ENCODE measurements at places on chromosomes 13 and 19. TPM values are rescaled to one million over a fixed set of nuclear protein-coding genes. Genes with fewer than 3 reads are reported as not detected.

GRCh38 chr19:34712395-34713261 is 21.4 kb upstream of the ZNF181 start:
- no peak for DNase-seq

DNA sequence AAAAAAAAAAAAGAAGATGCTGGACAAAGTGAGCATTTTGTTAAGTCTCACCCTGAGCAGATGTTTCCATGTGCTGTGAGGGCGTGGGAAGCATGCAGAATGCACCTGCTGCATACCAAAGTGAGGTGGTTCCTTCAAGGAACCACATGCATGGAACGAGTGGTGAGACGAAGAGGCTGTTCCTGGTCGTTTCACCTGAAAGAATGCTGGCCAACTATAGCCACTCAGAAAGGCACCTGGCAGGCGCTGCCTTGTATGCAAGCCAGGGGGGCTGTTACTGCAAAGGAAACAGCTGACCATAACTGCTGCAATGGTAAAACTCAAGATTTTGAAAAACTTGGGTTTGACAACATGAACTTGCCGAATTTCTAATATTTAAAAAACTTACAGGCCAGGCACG is 14.7 kb downstream of the MIER2 start:
- no peak for DNase-seq

DNA sequence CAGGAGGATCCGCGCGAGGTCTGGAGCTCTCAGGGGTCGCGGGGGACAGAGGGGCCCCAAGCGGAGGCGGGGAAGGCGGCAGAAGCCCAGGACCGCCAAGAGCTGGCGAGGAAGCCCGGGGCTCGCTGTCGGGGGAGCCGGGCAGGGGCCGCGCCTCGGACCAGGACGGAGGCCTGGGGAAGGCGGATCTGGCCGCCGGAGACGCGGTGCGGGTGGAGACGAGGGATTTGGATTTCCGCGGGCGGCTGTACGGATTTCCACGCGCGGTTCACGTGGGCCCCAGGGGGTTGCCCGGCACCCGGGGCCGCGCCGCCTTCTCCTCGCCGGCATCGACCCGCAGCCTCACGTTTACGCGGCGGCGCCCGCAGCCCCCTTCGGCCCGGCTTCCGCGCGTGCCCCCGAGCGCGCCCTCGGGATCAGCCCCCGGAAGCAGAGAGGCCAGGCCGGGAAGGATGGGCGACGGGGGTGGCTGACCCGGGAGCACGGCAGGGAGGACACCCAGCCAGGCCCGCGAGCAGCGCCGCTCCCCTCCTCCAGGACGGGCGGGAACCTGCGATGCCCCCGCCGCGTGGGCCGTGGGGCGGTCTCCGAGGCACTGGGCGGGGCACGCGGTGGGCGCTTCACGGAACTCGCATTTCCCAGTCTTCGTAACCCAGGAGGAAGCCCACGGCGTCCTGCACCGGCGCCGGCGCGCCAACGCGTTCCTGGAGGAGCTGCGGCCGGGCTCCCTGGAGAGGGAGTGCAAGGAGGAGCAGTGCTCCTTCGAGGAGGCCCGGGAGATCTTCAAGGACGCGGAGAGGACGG is 4.7 kb downstream of the F7 start:
- DNase-seq = peak; percentile 40

GRCh38 chr13:35810321-35810720 is 320.9 kb downstream of the DCLK1 start:
- no peak for DNase-seq

DNA sequence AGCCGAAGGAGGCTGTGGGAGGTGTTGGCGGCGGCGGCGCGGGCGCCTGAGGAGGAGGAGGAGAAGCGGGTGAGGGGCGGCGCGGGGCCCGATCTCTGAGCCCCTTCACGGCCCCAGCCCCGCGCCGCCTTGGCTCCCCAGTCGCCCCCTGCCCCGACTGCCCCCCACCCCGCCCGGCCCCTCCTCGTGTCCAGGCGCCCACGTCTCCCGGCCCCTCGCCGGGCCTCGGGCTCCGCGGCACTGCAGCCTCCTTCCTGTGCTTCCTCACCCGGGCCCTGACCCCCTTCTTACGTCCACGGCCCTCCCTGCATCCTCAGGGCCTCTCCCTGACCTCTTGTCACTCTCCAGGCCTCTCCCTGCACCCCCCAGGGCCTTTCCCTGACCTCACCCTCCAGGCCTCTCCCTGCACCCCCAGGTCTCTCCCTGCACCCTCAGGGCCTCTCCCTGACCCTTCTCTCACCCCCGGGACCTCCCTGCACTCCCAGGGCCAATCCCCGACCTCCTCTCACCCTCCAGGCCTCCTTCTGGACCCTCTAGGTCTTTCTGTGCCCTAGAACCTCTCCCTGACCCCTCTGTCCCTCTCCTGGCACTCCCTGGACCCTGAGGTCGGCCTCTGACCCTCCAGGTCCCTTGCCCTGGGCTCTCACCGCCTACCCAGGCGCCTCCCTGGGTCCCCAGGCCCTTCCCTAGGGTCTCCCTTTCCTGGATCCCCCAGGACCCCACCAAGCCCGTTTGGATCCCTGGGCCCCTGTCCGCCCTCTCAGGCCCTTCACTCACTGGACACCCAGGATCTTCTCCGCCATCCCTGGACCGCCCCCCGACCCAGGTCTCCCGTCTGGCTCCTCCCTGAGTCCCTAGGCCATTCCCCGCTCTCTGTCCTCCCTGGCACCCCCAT is 460 bp downstream of the KMT5C start:
- DNase-seq = no peak

GRCh38 chr13:25447396-25447795 is 75.6 kb downstream of the ATP8A2 start:
- DNase-seq = no peak

DNA sequence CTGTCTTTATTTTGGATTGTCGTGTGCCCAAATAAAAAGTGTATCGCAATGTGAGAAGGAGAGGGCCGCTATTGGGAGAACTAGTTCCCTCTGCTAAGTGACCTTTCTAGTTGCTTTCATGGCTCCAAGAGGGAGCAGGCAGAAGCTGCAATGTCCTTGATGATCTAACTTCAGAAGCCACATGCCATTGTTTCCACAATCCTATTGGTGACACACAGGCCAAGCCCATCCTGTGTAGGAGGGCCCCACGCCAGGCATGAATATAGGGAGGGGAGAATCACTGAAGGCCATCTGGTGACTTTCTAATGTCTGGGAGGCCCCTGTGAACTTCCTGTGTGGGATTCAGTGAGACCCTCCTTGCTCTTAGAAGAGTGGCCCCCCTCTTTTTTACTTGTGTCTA is 47.8 kb upstream of the KPNA3 start:
- no peak for DNase-seq

GRCh38 chr19:46907880-46908279 is 47.1 kb downstream of the ARHGAP35 start:
- peak; percentile 66 for DNase-seq

GRCh38 chr19:4669723-4670480 is at the start of gene MYDGF:
TSS of gene MYDGF (minus strand) at chr19:4670342. CDS start at chr19:4670334, 8 bp downstream.
- peak; percentile 96 for DNase-seq

DNA sequence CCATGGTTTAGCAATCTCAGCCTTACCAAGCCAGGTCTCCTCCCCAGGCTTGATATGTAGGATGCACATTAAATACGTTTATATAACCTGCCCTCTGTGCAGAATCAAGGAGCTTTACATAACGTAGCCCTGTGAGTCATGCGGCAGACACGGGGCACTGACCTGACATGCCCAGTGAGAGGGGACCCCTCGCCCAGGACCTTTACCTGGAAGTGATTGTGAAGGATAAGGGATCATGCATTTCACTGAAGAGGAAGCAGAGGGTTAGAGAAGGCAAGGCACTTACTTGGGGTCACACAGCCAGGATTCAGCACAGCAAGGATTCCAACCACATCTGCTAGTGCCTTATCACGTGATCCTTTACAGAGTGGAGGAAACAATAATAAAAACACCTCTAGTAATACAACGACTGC is 18.9 kb upstream of the FOSB start:
- DNase-seq = no peak

DNA sequence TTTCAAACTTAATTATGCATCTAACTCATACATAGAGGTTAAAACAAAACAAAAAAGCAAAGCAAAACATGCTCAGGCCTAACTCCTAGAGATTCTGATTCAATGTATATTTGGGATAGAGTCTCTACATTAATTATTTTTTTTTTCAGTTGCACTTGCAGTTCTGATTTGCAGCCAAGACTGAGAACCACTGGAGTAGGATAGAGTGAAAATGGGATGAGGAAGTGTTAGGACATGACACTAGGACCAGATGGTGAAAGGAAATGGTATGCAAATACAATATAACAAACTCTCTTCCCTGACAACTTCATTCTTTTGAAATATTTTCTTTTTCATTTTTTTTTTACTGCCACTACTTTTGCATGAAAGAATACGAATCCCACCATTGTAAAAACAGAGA is 1.8 kb downstream of the CCDC122 start:
- DNase-seq = no peak

DNA sequence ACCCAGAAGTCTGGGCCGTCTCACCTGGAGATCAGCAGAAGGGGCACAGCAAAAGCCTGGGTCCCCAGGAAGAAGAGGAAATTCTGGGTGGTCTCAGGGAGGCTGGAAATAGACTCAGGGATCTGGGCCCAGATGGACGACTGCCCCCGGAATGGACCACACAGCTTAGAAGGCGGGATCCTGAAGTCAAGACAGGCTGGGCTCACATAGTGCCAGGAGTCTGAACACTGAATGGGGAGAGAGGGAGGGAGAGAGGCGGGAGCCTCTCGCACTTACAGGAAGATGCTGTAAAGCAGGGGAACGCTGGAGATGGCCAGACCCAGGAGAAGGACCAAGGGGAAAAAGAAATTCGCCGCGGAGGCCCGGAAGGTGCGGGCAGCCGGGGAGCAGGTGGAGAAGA is 1.3 kb upstream of the LENG1 start:
- no peak for DNase-seq

GRCh38 chr13:31887286-31887685 is 144.3 kb upstream of the FRY start:
- no peak for DNase-seq

- DNase-seq = no peak
Measured at GRCh38 chr13:25135896-25136295, 36.2 kb downstream of the AMER2 start.

DNA sequence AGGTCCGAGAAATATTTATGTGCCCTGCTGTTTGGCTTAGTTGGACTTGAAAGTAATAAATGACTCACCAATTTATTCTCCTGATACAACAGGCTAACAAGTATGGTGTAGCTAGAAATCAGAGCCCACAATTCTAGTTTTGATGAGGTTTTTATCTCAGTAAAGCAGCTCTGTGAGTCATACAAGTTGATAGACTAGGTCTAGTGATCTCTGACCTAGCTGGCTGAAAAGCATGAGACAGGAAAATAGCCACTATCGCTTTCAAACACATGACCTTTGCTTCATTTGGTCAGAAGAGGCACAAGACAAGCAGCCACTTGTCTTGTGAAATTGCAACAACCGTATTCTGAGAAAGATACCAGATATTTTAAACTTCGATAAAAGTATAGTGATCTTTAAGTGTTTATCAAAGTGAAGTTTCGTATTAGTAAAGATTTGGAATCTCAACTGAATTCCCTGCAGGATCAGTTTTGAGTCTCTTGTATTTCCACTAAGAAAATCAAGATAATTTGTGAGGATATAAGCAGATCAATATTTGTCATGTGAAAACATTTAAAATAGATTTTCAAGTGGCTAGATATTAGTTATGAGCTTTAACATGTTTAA is 126.7 kb downstream of the MAB21L1 start:
- DNase-seq = no peak

GRCh38 chr19:17755977-17756670 is 4.8 kb downstream of the FCHO1 start:
- DNase-seq = no peak

DNA sequence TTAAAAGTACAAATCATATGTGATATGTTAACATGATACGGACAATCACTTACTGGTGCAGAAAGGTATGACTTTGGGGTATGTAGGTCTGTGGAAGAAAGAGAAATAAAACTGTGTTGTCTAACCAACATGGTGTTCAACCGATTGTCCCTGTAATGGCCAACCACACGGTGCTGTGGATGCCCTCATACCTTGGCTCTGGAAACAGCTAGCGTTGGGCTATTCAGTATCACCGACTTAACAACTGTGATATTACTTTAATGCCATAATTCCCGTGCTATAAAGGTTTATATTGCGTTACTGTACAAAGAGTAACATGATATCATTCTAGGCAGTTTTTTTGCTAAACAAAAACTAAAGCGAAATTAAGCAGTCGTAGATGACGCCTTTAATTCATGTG is 448.3 kb downstream of the EFNB2 start:
- DNase-seq = no peak

GRCh38 chr19:49361438-49362047 is 673 bp downstream of the TEAD2 start:
- DNase-seq = peak; percentile 85

GRCh38 chr13:42394711-42395085 is 122.7 kb downstream of the AKAP11 start:
- no peak for DNase-seq

GRCh38 chr19:29107831-29108230 is 105.1 kb downstream of the UQCRFS1 start:
- no peak for DNase-seq

DNA sequence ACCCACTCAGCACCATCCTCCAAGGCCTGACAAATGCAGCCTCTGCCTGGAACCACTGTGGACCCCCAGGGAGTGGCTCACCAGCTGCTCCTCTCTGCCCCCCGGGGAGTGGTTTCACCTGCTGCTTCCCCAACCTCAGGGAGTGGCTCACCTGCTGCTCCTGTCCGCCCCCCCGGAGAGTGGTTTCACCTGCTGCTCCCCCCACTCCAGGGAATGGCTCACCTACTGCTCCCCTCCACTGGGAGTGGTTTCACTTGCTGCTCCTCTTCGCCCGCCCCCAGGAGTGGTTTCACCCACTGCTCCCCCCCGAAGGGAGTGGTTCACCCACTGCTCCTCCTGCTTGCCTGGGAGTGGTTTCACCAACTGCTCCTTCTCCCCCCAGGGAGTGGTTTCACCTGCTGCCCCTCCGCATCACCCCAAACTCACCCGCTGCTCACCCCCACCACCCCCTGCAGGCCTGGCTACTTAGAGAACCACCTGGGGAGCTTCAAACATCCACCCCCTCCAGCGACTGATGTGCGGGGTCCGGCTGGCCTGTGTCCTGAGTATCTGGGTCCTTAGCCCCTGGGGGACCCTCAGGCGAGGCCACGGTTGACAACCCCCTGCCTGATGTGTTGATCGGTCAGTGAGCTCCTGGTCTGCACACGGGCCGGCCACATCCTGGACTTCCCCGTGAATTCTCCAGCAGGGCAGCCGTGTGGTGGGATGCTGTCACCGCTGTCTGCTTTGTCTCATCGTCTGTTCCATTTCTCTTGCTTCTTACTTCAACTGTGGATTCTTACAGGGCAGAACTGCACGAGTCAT is 14.6 kb upstream of the TMEM255B start:
- DNase-seq = peak; percentile 27

Gene SIAH3
- total RNA-seq = not detected

Gene KANK3
- total RNA-seq = 21.8 TPM

Gene WDR87
- total RNA-seq = not detected

Gene ZNF708
- total RNA-seq = 3.5 TPM

Gene CEACAM20
- not detected for total RNA-seq

Gene SIGLEC10
- 0.19 TPM for total RNA-seq

Gene TEX26
- total RNA-seq = not detected

Gene LILRB1
- total RNA-seq = 1.7 TPM

Gene LONP1
- total RNA-seq = 98.8 TPM

All from Right ventricle myocardium superior (tissue), 1 donor.